ENCODE measurements at places on chromosomes 2 and 18. TPM values are rescaled to one million over a fixed set of nuclear protein-coding genes. Genes with fewer than 3 reads are reported as not detected.

The GLI2 gene
- 3.5 TPM for total RNA-seq

The CCDC68 gene
- 8.0 TPM for total RNA-seq

The OSBPL1A gene
- total RNA-seq = 86.7 TPM

DNA sequence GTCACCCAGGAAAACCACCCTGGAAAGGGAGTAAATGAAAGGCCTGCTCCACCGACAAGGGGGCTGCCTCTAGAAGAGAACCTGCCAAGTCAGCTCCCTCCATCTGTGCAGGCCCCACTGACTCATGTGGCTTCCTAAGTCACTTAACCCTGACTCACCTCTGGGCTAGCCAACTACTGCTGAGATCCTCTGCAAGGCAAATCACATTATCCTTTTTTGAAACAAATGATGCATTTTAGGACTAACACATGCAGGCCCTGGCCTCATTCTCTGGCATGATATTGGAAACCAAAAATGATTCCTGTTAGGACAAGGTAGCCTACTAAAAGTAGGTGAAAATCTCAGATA is 474.6 kb downstream of the EPHA4 start:
- H3K27ac ChIP-seq = no peak overlapping the region
- no peaks in the 10 kb centered on the region for H3K4me1 ChIP-seq
- H3K27me3 ChIP-seq = no peaks in the 10 kb centered on the region
- no peak overlapping the region for H3K4me3 ChIP-seq
- no peaks in the 10 kb centered on the region for H3K36me3 ChIP-seq

- H3K36me3 ChIP-seq = no peaks in the 10 kb centered on the region
- DNase-seq = no peak
- H3K4me3 ChIP-seq = no peak overlapping the region
- H3K27ac ChIP-seq = no peak overlapping the region
Measured at GRCh38 chr2:77866661-77867060, 344.5 kb upstream of the LRRTM4 start.

GRCh38 chr2:121791801-121792221 is 36.4 kb downstream of the TSN start:
- no peak overlapping the region for H3K4me3 ChIP-seq
- H3K27ac ChIP-seq = no peak overlapping the region
- H3K36me3 ChIP-seq = no peaks in the 10 kb centered on the region
- H3K27me3 ChIP-seq = no peaks in the 10 kb centered on the region
- DNase-seq = no peak
- no peaks in the 10 kb centered on the region for H3K4me1 ChIP-seq

- H3K4me1 ChIP-seq = no peaks in the 10 kb centered on the region
- no peak overlapping the region for H3K4me3 ChIP-seq
- DNase-seq = no peak
Measured at GRCh38 chr2:20675701-20676352, 8.9 kb downstream of the GDF7 start.

GRCh38 chr2:218259099-218259961 is 1.5 kb upstream of the GPBAR1 start:
- H3K27me3 ChIP-seq = no peaks in the 10 kb centered on the region
- DNase-seq = peak; percentile 91
- peak overlapping the region; percentile 5 for H3K4me3 ChIP-seq
- no peaks in the 10 kb centered on the region for H3K4me1 ChIP-seq

DNA sequence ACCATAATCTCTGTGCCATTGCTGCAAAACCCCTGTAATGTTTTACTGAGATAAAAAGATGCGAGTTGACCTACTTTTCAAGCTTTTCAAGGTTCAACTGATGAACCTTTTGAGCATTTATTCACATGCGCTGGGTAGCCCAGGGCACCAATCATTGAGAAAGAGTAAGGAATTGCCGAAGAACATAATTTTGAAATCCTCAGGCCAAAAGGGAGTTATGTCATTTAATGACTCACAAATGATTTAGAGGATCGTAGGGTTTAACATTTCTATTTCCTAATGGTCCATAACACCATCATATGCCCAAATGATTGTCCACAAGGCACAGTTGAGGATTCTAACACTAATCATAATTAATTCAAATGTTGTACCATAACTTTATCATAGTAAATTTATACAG is 20.2 kb upstream of the DLX1 start:
- H3K4me3 ChIP-seq = no peak overlapping the region
- no peak overlapping the region for H3K27ac ChIP-seq
- H3K27me3 ChIP-seq = no peaks in the 10 kb centered on the region
- DNase-seq = no peak
- H3K36me3 ChIP-seq = no peaks in the 10 kb centered on the region

GRCh38 chr18:49669403-49669802 is 107.5 kb downstream of the LIPG start:
- no peak overlapping the region for H3K27ac ChIP-seq
- no peak overlapping the region for H3K4me3 ChIP-seq
- no peaks in the 10 kb centered on the region for H3K36me3 ChIP-seq
- peaks cover under 1% of the 10 kb centered on the region for H3K4me1 ChIP-seq
